Endothelial cell of umbilical vein (primary cell): ENCODE measurements at places on chromosomes 2 and 18. TPM values are rescaled to one million over a fixed set of nuclear protein-coding genes. Genes with fewer than 3 reads are reported as not detected.

- peak; percentile 55 for DNase-seq
- no peaks in the 10 kb centered on the region for H3K27me3 ChIP-seq
- peaks cover 38% of the 10 kb centered on the region for H3K4me1 ChIP-seq
- H3K36me3 ChIP-seq: peaks cover 2% of the 10 kb centered on the region
Observed at GRCh38 chr18:58862851-58863538, 1.7 kb upstream of the ZNF532 start.

- DNase-seq: peak; percentile 75
- H3K27ac ChIP-seq: no peak overlapping the region
Observed at GRCh38 chr2:170530284-170530745, 184.8 kb upstream of the SP5 start.

- H3K36me3 ChIP-seq: no peaks in the 10 kb centered on the region
- no peak for DNase-seq
- no peak overlapping the region for H3K4me3 ChIP-seq
- H3K27ac ChIP-seq: no peak overlapping the region
- peaks cover 2% of the 10 kb centered on the region for H3K27me3 ChIP-seq
Observed at GRCh38 chr2:96083064-96083939, 33.1 kb downstream of the ADRA2B start.

GRCh38 chr2:217065695-217066405 is 206.0 kb upstream of the TNP1 start:
- H3K4me1 ChIP-seq: peaks cover 8% of the 10 kb centered on the region
- H3K36me3 ChIP-seq: no peaks in the 10 kb centered on the region
- no peak overlapping the region for H3K4me3 ChIP-seq
- H3K27ac ChIP-seq: no peak overlapping the region
- H3K27me3 ChIP-seq: no peaks in the 10 kb centered on the region

- H3K27me3 ChIP-seq: no peaks in the 10 kb centered on the region
- peak overlapping the region; percentile 70 for H3K4me3 ChIP-seq
- DNase-seq: no peak
- no peak overlapping the region for H3K27ac ChIP-seq
Observed at GRCh38 chr2:9003366-9003615, 193 bp downstream of the MBOAT2 start.

DNA sequence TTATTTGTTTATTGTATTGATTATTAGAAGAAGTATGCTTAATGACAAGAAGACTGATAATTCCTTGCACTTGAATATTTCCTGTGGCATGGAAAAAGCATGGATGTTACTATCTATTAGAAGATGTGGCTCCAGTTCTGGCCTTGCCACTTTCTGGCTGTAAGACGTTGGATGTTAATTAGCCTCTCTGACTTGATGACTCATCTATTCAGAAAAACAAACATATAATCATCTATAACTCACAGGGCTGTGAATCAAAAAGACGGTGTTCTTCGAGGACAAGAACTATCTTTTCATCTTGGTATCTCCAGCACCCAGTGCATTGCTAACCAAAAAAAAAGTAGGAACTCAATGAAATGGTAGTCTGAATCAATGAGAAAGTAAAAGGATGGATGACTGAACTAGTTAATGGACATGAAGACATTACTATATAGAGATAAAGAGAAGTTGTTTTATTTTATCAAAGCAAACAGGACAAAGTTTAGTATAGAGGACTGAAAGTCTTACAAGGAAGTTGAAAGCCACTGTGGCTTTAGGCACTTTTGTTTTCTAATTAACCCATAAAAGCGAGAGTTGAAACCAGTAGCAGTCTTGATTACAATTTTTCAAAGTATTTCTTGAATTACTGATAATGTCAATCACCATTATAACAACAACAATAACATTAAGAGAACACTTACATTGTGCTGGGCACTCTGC is 145.3 kb downstream of the RND3 start:
- no peaks in the 10 kb centered on the region for H3K36me3 ChIP-seq
- no peak overlapping the region for H3K27ac ChIP-seq
- H3K4me3 ChIP-seq: no peak overlapping the region

- H3K4me1 ChIP-seq: no peaks in the 10 kb centered on the region
- H3K27me3 ChIP-seq: no peaks in the 10 kb centered on the region
- no peak overlapping the region for H3K27ac ChIP-seq
- H3K36me3 ChIP-seq: no peaks in the 10 kb centered on the region
Observed at GRCh38 chr2:143705108-143705707, 576.0 kb downstream of the ARHGAP15 start.

DNA sequence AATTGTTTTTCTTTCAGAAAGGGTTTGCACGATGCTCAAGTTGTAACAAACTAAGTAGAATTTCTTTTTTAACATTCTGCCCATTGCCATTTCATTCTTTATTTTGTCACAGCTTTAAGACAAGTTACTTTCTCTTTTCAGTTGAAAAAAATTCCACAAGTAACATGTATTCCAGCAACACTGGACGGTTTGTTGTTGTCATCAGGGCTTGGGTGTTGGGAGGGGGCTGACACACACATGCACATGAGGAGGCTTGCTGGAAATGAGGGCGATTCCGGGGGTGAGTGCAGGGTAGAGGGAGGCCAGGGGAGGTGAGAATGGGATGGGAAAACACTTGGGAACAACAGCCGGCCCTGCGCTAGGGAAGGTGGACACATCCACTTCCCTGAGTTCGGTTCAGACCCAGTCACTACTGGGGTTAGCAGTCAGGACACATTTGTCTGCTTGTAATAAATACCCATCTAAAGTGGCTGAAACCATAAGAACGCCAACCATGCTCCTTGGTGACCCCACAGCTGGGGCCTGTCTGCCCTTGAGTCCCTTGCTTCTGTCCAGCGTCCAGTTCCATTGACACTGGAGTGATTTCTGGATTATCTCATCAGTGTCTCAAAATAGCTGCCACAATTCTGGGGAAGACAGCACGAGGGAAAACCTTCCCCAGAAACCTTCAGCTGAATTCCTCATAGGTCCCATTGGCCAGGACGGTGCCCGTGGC is 141.8 kb upstream of the BCL2L11 start:
- H3K4me1 ChIP-seq: no peaks in the 10 kb centered on the region
- H3K27ac ChIP-seq: no peak overlapping the region
- no peak overlapping the region for H3K4me3 ChIP-seq
- H3K27me3 ChIP-seq: peaks cover 6% of the 10 kb centered on the region
- H3K36me3 ChIP-seq: no peaks in the 10 kb centered on the region
- no peak for DNase-seq

- H3K36me3 ChIP-seq: no peaks in the 10 kb centered on the region
- H3K4me3 ChIP-seq: no peak overlapping the region
- no peaks in the 10 kb centered on the region for H3K27me3 ChIP-seq
- H3K4me1 ChIP-seq: peaks cover 9% of the 10 kb centered on the region
- no peak overlapping the region for H3K27ac ChIP-seq
- no peak for DNase-seq
Observed at GRCh38 chr2:186437719-186438118, 48.3 kb upstream of the ZC3H15 start.

DNA sequence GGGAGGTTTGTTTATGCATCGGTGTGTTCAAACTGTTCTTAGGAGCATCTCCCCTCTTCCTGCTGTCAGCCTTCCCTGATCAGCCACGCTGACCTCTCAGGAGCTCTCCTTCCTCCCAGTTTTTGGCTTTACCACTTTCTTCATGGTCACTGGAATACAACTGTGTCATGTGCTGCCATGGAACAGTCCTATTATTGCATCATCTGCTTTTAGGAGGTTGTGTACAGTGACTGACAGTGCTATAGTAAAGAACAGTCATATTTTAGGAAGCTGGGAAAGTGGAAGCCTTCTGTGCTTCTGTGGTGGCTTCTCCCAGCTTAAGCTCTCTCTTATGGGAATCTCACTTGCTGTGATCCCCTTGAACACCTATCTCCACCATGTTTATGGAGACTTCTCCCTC is 165.5 kb downstream of the TPGS2 start:
- no peak overlapping the region for H3K27ac ChIP-seq
- no peak for DNase-seq
- no peaks in the 10 kb centered on the region for H3K36me3 ChIP-seq

DNA sequence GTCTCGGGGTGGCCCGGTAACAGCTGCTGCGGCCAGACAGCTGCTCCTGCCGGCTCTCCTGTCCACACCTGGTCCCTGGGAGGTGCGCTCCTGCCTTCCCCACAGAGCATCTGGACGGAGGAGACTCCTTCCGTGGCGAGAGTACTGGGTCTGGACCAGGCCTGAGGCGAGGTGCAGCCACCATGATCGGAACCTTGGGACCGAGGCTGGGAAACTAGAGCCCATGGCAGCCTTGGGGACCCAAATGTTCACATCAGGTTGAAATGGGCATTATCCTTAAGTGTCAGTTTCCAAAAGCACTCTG is 628 bp downstream of the GIGYF2 start:
- peaks cover 19% of the 10 kb centered on the region for H3K4me1 ChIP-seq
- DNase-seq: no peak
- no peaks in the 10 kb centered on the region for H3K27me3 ChIP-seq
- H3K36me3 ChIP-seq: no peaks in the 10 kb centered on the region
- H3K27ac ChIP-seq: peak overlapping the region; percentile 68
- H3K4me3 ChIP-seq: peak overlapping the region; percentile 39

DNA sequence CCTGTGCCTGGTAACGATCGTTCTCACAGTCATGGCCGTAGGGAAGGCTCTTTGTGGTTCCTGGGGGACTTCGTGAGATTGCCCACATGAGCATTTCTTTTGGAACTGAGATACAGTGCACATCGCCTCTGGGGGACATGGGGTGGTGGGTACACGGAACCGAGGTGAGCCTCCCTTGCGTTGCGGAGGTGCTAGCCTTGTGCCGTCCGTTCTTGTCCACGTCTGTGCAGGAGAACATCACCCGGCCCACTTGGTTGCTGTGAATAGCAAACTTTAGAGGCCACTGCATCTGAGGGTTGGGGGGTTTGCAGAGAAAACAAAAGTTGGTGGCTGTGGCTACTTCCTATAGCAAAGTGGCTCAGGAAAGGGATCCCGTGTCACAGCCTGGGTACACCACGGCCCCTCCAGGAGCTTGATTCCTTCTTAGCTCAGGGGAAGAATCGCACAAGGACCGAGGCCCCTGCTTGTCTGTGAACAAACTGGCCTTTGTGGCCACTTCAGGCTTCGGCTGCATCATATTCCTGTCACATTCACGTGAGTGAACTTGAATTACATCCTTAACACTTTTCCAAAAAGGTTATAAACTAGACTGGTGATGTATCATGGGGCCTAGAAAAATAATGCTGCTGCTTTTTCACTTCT is 72.6 kb downstream of the LRRFIP1 start:
- H3K27ac ChIP-seq: peak overlapping the region; percentile 52
- no peaks in the 10 kb centered on the region for H3K27me3 ChIP-seq
- H3K4me1 ChIP-seq: peaks cover 89% of the 10 kb centered on the region
- H3K36me3 ChIP-seq: no peaks in the 10 kb centered on the region
- no peak overlapping the region for H3K4me3 ChIP-seq

- DNase-seq: no peak
- no peaks in the 10 kb centered on the region for H3K36me3 ChIP-seq
- no peak overlapping the region for H3K27ac ChIP-seq
- H3K4me3 ChIP-seq: no peak overlapping the region
- no peaks in the 10 kb centered on the region for H3K4me1 ChIP-seq
- H3K27me3 ChIP-seq: no peaks in the 10 kb centered on the region
Observed at GRCh38 chr2:239811111-239811781, 213.9 kb downstream of the NDUFA10 start.

- H3K4me3 ChIP-seq: no peak overlapping the region
- no peak for DNase-seq
- H3K27ac ChIP-seq: no peak overlapping the region
- no peaks in the 10 kb centered on the region for H3K4me1 ChIP-seq
- no peaks in the 10 kb centered on the region for H3K36me3 ChIP-seq
- no peaks in the 10 kb centered on the region for H3K27me3 ChIP-seq
Observed at GRCh38 chr2:167126165-167126564, 237.9 kb downstream of the XIRP2 start.

- H3K4me1 ChIP-seq: no peaks in the 10 kb centered on the region
- no peak overlapping the region for H3K4me3 ChIP-seq
- peaks cover 12% of the 10 kb centered on the region for H3K27me3 ChIP-seq
- no peaks in the 10 kb centered on the region for H3K36me3 ChIP-seq
- no peak overlapping the region for H3K27ac ChIP-seq
Observed at GRCh38 chr18:4453874-4454536, 1.1 kb downstream of the DLGAP1 start.

DNA sequence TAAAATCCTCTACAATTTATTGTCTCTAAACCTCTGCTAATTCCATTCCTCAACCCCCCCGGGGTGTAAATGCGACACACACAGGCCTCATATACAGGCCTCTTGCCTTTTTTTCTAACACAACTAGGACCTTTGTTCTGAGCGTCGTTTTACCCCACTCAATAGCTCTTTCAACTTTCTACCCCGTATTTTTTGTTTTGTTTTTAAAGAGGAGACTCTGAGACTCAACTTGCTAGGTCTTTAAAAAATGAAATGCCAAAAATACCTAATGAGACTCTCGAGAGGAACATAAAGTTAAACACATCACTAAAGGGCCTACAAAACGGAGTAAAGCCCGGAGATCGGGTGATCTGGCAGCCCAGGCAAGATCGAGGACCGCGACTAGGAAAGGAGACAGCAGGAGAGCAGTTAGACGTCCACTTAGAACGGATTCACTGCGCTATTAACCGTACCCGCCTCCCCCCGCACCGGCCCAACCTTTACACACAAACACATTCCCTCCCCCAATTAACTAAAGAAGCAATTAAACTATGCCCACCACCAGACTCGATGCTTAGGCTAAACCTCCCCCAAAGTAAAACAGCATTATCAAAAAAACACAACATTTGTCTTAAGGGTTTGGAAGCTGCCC is 1.7 kb downstream of the TRIP12 start:
- H3K27me3 ChIP-seq: no peaks in the 10 kb centered on the region
- H3K36me3 ChIP-seq: peaks cover 6% of the 10 kb centered on the region
- peak overlapping the region; percentile 98 for H3K4me3 ChIP-seq
- DNase-seq: peak; percentile 58

DNA sequence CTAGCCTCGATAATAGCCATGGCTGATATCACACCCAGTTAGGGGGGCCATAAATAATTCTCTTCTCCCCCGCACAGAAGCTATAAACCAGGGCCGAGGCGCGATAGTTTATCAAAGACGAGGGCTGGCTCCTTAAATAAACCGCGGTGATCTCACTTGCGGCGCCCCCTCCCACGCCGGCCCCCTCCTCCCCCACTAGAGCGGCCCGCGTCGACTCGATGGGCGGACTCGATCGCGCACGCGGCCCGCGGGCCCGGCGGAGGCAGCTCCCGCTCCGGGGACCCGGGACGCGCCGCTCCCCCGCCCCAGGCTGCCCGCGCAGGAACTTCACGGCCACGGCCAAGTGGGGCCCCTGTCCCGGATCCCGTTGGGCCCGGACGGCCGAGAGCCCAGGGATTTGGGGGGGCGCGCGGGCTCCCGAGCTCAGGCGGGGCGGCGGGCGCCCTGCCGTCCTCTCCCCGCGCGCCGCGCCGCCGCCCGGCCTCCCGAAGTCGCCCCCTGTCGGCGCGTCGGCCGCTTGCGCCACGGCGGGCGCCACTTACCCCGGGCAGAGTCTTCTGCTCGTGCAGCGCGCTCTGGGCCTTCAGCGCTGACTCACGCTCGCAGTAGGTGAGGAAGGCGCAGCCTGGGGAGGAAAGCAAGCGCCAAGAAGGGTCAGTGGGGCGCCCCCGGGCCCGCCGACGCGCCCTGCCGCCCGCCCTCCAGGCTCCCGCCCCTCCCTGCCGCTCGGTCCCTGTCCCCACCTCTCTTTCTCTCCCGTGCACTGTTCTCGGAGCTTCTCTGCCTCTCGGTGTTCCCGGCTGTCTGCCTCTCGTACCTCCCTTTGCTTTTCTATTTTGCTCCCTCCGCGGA is 80.4 kb downstream of the CELF4 start:
- H3K4me3 ChIP-seq: no peak overlapping the region
- no peaks in the 10 kb centered on the region for H3K36me3 ChIP-seq
- DNase-seq: no peak
- H3K27ac ChIP-seq: no peak overlapping the region

The UCN gene
- 0.75 TPM in 1 of 2 replicates, not detected in the other for total RNA-seq

The MREG gene
- 3.1 and 3.9 TPM in 2 replicates for total RNA-seq

The UGT1A4 gene
- not detected in 2 replicates for total RNA-seq

The INSIG2 gene
- total RNA-seq: 19.7 and 26.9 TPM in 2 replicates

The IL18R1 gene
- 3.6 and 4.0 TPM in 2 replicates for total RNA-seq

The ACADL gene
- not detected in 2 replicates for total RNA-seq
